Right hindlimb (tissue), 1 donor: ENCODE measurements at places on chromosomes 13 and 19.

GRCh38 chr13:47798194-47798593, 202.9 kb downstream of the SUCLA2 start:
- no peak for DNase-seq

DNA sequence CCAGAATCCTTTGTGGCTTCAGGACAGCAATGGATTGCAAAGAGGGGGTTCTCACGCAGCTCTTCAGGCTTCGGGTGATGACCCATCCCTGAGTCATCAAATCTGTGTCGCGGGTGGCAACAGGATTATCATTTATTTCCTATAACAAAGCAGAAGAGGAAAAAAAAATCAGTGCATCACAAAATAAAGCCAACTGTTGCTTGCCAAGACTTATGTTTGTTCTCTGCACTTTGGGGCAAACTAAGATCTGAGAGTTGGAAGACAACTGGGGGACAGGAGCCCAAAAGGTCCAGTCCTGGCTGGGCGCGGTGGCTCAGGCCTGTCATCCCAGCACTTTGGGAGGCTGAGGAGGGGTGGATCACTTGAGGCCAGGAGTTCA, 6.4 kb downstream of the GNA15 start:
- DNase-seq, result no peak

DNA sequence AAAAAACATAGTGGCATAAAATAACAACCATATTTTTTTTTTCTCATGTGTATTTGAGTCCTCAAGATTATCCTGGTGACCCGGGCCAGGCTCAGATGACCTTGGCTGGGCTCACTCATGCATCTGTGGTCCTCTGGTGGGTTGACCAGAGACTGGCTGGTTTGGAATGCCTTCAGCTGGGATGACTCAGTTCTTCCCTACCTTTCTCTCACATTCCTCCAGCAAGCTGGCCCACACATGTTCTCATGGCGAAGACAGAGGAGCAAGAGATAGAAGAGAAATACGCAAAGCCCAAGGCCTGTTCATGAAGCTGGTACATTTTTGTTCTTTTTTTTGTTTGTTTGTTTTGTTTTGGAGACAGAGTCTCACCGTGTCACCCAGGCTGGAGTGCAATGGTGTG, 14.3 kb upstream of the ZNF541 start:
- no peak for DNase-seq

DNA sequence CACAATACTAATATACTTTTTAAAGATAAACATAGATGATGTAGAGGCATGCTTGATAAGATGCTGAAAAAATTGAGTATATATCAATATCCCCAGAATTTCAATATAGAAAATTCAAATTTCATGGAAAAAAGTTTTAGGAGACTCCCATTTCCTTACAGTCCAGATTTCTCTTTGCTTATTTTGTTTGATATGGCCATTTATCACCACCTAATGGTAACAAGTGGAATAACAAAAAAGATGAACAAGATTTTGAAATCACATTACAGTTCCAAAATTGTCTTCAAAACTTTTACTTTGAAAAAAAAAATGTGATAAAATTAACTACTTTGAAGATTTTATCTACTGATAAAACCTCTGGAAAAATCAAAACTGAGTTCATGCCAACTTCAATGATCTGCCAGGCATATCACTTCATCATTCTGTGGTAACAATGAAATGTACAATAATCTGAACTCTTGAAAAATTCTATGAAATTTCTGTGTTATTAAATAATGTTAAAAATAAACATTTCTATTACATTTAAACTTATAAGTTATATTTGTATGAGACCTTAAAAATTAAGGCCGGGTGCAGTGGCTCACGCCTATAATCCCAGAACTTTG, 17.5 kb downstream of the MIPEP start:
- DNase-seq, result no peak

DNA sequence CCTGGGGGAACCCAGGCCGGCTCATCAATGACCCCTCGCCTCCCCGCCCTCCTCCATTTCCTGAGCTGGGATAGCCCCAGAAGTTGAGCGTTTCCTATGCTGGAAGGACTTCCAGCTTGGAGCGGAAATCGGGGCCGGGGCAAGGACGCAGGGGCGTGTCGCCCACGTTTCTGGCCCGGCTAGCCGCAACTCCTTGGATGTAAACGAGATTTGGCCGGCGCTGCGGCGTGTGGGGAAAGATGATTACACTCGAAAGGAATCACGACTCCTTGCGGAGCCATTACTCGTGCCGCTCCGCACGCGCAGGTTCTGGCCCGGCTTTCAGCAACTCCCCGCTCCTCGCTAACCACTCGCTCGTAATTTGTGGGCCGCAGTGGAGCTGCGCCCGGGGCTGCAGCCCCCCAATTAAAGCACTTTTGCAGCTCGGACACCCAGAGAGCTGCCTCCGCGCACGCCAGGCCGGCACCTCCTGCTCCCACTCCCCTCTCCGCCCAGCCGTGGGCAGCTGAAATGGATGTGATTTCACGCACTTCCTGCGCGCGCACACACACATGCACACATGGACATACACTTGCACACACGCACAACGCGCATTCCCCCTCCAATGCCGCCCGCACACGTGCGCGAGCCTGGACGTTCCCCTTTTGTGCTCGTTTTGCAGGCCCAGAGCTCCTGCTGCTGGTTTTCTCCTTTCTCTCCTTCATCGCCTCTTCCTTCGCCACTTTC, 15.7 kb downstream of the ZIC5 start:
- DNase-seq, result peak; percentile 84

DNA sequence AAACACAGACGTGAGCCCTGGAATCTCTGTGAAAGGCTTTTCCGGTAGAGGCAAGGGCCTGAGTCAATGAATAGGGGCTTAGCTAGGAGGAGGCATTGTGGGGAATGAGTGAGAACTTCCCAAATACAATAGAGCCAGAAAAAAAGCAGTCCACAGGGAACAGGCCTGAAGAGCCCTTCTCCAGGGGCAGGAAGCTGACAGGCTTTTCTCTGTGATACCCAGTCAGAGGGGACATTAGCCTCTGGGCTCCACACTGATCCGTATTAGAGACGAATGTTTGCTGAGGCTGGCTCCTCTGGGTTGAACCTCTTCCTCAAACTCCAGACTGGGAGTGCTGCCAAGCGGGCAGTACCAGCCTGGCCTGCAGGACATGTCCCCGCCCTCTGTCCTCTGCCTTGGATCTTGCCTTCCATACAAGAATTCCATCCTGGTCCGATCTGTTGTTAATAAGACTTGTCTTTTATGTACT, 2.3 kb downstream of the DHRS12 start:
- no peak for DNase-seq

- DNase-seq, result no peak
These were observed 60.5 kb downstream of the ZNF557 start for GRCh38 chr19:7130043-7130442.

- no peak for DNase-seq
These were observed 380.0 kb upstream of the SGCG start for GRCh38 chr13:22800526-22801401.

- DNase-seq, result no peak
These were observed 60.7 kb downstream of the KLF2 start for GRCh38 chr19:16385296-16385695.

DNA sequence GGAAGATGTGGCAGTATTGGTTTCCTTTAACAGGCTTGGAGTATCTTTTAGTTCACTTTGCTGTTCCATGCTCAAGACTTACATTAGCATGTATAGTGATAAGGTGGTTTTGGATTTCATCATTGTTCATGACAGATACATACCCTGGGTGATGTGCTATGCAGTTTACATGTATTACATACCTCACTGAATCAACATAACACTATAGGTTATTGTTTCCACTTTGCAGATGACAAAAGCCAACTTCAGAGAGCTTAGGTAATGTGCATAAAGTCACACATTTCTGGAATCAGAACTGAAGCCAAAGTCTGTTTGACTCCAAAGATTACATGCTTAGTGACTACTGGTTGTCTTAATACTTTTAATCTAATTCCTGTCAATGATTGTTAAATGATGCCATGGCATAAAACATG, 7.1 kb downstream of the COMMD6 start:
- no peak for DNase-seq

GRCh38 chr13:98785405-98785804, 32.9 kb upstream of the SLC15A1 start:
- DNase-seq, result no peak

DNA sequence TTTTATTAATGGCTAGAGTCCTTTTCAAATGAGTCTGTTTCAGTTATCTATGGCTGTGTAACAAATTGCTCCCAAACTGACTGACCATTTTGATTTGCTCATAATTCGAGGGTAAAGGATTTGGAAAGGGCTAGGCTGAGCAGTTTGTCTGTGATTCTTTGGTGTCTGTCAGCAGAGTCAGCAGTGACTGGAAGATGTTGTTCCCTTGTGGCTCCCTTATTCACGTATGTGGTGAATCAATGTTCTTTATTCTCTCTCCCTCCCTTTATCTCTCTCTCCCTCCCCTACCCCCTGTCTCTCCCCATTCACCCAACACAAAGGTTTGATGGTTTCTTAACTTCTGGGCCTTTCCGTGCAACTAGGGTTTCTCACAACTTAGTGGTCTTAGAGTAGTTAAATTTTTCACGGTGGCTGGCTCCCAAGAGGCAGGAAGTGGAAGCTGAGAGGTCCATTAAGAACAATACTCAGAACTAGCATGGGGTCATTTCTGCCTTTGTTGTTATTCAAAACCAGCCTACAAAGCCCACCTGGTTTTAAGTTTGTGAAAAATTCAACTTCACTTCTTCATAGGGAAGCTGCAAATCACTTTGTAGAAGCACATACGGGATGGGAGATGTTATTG, 772.5 kb upstream of the SLITRK1 start:
- no peak for DNase-seq

DNA sequence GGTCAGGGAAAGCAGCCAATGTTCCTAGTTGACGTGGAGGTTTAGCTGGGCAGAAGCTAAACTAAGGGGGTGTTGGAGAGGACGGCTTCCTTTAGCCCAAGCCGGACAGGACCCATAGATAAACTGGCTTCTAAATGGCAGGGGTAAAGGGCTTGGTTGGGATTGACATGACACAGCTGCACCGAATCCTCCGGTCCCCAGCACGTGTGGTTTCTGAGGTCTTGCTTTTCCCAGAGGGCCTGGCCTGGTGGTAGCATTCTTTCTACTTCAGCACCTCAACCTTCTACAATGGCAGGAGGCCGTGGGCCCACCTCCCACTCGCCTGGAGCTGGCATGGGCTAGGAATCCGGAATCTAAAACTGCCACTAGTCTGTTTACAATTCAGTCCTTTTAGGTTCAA, 163.0 kb downstream of the FGF9 start:
- DNase-seq, result no peak

DNA sequence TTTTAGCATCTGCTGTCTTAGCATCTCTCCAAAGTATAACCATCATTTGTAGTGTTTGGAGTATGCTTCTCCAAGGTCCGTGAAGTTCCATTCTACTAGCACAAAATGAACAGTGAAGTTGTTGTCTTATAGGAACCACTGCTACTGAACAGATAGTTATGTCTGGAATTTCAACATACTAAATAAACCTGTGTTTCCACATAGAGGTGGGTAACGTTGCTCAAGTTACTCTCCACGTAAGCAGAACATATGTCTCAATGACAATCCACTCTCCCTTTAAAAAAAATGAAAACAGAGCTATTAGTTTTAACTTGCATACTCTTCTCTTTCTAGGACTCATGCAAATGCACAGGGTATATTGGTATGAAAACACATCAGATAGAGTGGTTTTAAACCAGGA, 184.3 kb upstream of the TRPC4 start:
- DNase-seq, result no peak

GRCh38 chr13:90565985-90566713, 781.3 kb upstream of the MIR17HG start:
- no peak for DNase-seq

GRCh38 chr13:84630476-84630875, 748.2 kb upstream of the SLITRK1 start:
- no peak for DNase-seq

GRCh38 chr19:30669329-30670010, 297.3 kb downstream of the ZNF536 start:
- DNase-seq, result peak; percentile 65

DNA sequence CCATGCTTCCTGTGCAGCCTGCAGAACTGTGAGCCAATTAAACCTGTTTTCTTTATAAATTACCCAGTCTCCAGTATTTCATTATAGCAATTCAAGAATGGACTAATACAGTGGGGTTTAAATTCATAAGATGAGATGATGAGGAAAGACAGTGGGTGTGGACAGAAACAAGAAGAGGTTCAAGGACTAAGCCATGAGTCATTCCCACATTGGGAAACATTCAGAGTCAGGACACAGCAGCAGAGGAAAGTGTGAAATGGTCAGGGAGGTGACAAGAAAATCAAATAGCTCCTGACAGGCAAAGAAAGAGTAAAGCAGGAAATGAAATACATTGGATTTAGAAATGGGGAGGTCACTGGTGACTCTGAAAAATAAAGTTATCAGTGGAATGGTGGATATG, 9.1 kb downstream of the ZNF841 start:
- DNase-seq, result no peak

DNA sequence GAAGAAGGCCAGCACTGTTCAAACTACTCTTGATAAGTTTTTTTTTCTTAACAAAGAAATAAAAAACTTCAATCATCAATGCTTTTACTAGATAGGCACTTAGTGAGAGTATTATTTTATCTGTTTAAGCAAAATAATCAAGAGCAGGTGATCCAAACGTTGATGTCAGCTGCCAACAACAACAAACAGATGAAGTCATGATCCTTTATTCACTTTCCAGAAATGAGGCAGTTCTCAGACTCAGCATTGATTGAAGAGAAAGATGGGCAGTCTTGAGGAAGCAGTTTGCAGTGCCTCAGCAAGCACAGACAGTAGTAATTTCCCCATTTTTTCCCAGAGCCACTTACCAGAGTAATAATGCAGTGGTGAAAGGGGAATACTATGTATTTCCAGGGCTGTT, 38.4 kb upstream of the CSNK1A1L start:
- no peak for DNase-seq

DNA sequence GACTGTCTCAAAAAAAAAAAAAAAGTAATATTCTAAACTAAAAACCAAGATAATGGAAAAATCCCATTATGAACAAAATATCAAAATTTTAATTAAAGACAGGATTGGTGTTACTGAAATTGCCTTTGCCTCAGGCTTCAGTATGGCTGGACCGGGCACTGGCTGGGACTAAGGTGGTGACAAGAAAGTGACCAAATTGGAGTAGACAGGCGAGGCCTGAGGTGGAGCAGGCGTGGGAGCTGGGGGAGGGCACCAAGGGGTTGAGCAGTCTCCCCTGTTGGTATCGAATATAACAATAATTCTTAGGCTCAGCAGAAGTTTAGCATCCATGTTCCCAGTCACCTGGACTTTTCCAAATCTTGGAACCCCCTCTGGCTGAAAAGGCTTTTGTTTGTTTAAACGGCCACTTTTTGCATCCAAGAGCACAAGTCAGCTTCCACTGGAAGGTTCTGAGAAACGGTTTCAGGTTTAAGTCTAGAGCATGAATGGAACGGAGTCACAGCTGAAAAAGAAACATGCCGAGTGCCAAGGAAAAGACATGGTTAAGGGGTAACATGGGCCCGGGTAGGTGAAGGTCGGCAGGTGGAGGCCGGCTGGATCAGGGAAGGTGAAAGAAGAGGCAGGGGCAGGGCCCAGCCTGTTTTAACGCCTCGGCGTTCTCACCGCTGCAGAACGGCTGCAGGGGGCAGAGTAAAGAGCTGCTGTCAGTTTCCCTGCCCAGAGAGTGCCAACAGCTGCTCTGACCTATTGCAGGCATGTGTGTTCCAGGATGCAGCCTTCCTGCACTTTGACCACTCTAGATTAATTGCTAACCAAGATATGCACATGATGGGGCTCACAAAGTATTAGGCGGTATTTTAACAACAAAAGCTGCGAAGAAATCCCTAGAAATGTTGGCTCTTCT, 104.4 kb downstream of the TM9SF2 start:
- no peak for DNase-seq
